Fibroblast of the aortic adventitia (primary cell): ENCODE measurements at places on chromosomes 5 and 9.

- no peak for DNase-seq
Measured at GRCh38 chr5:80722916-80723315, 68.1 kb upstream of the DHFR start.

DNA sequence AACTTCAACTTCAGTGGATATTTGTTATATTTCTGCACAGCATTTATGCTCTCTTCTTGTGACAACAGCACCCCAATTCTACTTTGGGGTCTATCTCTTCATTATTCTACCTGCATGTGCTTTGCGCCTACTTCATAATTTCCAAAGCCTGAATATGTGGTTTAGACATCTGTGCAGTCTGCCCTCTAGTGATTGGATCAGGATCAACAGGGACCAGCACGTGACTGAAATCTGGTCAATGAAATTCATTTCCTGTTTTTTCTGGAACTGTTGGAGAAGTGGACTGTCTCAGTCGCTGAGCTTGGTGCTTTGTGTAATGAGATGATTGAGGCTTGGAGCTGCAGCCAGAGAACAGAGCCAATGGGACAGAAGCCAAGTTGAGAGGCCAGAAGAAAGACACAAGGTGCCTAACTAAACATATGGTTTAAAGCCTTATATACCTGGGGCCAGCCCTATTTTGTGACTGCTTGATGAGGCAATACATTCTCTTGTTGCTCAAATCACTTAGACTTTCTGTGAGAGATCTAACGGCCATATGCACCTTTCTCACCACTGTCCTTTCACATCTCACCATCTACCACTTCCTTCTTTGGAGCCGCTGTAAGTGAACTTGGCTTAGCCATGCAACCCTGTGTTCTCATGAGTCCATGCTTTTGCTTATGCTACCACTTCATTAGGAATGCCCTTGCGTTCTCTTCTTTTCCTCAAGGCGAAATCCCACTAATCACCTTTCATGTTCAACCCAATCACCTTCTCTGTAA, 68.8 kb upstream of the PPP2R2B start:
- DNase-seq = peak; percentile 12

DNA sequence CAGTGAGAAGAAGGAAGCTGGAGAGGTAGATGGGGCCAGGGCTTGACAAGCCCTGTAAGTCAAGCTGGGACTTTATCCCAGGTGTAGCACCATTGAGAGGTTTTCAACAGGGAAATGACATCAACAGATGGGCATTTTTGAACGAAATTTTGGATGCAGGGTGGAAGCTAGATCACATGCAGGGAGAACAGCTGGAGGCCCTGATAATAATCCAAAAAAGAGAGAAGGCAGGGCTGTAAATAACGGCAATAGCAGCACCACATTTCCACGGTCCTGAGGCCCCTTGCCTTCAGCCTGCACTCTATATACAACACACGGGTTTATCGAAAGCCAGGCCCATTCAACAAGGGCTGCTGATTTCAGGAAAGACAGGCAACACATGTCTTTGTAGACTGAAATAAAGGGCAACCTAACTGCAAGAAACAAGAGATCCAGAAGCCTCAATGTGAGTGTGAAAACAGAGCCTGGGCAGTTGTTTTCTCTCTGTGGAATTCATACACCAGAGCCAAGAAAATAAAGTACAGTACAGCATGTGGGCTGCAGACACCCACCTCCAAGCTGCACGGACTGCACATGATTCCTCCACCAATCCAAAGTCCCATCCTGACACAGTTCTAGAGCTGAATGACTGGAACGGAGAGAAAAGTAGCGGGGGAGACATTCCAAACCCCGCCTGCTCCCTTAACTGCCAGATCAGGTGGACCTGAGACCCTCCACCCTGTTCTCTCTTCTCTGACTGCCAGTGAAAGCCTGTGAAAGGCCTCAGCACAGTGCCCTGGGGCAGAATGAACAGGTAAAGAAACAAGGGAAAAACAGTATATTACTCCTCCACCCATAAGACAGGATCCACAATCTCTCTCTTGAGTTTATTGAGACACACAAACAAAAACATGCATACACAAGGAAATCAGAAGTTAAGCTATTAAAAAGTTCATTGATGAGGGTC, 36.3 kb downstream of the KLHL3 start:
- DNase-seq = no peak

GRCh38 chr5:123115020-123115419, 26.0 kb downstream of the PRDM6 start:
- DNase-seq = no peak

GRCh38 chr5:43007246-43007910, 32.7 kb downstream of the ANXA2R start:
- peak; percentile 98 for DNase-seq

GRCh38 chr9:100125910-100126309, 26.9 kb downstream of the INVS start:
- DNase-seq = no peak

GRCh38 chr9:32677931-32678330, 42.5 kb upstream of the TAF1L start:
- DNase-seq = no peak
